ENCODE measurements at places on chromosomes 7 and 10. TPM values are rescaled to one million over a fixed set of nuclear protein-coding genes. Genes with fewer than 3 reads are reported as not detected.

Gene NKX1-2
- not detected for polyA plus RNA-seq

DNA sequence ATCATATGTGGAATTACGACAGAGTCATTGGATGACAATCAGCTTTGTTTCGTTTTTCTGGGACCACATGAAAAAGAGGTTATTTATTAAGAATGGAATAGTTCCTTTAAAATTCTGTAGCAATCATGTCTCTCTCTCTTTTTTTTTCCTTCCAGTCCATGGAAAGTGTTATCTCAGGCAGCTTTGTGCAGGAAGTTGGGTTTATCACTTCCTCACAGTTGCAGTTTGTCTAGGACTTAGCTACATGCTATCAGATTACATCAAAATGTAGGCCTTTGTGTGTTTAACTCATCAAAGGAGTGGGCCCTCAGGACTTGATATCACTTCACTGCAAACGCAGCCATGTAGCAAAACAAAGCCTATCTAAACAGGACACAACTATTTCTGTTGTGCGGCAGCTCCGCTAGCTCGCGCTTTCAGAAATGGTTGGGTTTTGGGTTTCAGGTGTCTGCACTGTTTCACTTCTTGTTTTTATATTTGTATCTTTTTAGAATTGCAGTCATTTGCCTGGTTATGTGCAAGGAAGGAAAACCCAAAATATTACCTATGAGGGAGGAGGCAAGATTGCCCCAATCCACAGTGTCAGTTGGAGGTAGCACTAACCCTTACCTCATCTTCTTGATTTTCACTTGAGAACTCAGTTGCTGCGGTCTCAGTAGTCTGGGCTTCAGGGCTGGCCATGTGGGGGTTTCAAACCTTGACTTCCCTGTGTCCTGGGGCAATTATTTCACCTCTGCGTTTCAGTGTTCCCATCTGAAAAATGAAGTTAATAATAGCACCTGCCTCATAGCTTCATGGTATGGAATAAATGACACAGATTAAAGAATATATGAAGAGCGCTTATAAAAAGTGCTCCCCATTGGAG, 66.7 kb downstream of the HHEX start:
- no peak for DNase-seq

DNA sequence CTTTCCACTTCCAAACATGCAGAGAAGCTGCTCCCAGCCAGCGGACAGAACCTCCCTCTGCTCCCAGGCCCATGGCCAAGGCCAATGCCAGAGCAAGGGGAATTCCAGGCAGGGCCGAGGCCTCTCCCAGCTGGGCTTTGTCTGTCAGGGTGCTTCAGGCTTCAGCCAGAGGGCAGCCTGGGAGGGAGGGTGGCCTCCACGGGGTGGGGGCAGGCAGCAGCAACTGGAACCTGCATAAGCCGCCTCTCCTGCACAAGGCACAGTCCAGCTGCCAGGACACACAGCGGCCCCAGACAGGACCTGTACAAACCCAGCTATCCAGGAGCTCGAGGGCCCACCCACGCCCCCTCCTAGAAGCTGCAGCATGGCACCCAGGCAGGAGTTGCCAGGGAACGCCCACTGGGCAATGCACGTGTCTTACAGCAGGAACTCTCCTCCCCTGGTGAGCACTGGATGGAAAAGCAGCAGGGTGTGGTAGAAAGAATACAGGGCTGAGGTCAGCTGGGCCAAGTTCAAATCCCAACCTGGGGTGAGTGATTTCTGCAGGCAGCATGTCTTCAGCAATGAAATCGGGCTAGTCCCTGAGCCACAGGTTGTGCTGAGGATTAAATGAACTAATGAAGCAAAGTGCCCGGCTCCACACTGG, 7.6 kb downstream of the FAM53B start:
- no peak for DNase-seq

DNA sequence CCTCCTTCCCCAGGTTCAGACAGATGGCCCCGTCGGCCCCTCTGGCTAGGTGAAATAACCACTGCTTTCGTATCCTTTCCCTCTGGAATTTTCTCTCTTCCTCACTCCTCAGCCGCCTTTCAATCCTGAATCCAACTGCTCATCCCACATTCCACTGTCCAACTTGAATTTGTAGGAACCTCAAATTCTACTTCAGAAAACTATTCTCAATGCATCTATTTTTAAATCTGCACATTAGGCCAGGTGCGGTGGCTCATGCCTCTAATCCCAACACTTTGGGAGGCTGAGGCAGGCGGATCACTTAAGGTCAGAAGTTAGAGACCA, 78.9 kb downstream of the ITIH5 start:
- no peak for DNase-seq

GRCh38 chr7:143882604-143883078, 19.3 kb downstream of the TCAF1 start:
- no peak for DNase-seq

All from CD4-positive, CD25-positive, alpha-beta regulatory T cell (primary cell).